Upper lobe of right lung (tissue), 1 donor: ENCODE measurements at places on chromosomes 12 and 14. TPM values are rescaled to one million over a fixed set of nuclear protein-coding genes. Genes with fewer than 3 reads are reported as not detected.

ATP5F1B gene
- total RNA-seq: 338 TPM

CLEC12A gene
- total RNA-seq: 43.4 TPM

KRT83 gene
- not detected for total RNA-seq

LRFN5 gene
- total RNA-seq: 1.0 TPM

ENDOU gene
- total RNA-seq: 0.32 TPM

AKAP3 gene
- total RNA-seq: 1.9 TPM

HHIPL1 gene
- 1.6 TPM for total RNA-seq

KRT77 gene
- not detected for total RNA-seq

GRCh38 chr14:65282896-65283253 is 129.7 kb upstream of the FUT8 start:
- H3K27me3 ChIP-seq: no peaks in the 10 kb centered on the region
- H3K4me1 ChIP-seq: peaks cover 19% of the 10 kb centered on the region
- DNase-seq: no peak
- no peak overlapping the region for H3K4me3 ChIP-seq
- H3K36me3 ChIP-seq: no peaks in the 10 kb centered on the region

DNA sequence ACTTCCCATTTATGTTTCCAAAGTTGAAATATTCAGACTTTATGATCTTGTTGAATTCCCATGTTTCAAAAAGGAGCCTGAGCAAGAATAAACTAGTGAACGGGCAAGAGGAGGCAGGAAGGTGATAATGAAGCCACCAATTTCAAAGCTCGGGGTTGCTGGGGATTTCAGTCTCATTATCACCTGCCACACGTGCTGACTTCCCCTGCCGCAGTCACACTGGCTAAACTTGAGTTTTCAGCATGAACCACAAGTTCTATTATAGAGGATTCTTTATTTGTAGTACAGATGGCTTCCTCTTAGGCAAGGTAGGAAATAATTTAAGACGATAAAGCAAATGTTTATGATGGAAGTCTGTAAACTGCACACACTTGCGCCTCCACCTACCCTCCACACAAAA is 18.1 kb upstream of the DIABLO start:
- DNase-seq: no peak
- no peak overlapping the region for H3K4me3 ChIP-seq
- H3K36me3 ChIP-seq: peaks cover 62% of the 10 kb centered on the region
- H3K4me1 ChIP-seq: no peaks in the 10 kb centered on the region
- H3K27ac ChIP-seq: no peak overlapping the region

DNA sequence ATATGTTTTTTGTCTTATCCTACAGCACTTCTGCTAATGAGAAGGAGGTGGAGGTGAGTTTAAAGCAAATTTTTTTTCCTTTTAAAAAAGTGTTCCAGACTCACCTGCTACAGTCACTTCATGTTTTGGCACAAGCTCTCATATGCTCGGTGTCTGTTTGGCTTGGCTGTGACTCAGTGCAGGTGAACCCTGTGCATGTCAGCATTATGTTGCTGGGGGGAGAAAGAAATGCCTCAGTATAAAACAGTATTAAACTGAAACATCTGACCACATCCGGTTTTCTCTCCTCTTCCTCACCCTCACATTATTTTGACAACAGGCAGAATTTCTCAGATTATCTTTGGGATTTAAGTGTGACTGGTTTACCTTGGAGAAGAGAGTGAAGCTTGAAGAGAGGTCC is 105.2 kb downstream of the DNAI7 start:
- DNase-seq: no peak
- no peak overlapping the region for H3K27ac ChIP-seq
- no peaks in the 10 kb centered on the region for H3K36me3 ChIP-seq
- H3K27me3 ChIP-seq: no peaks in the 10 kb centered on the region
- H3K4me3 ChIP-seq: no peak overlapping the region
- H3K4me1 ChIP-seq: no peaks in the 10 kb centered on the region

GRCh38 chr14:72844524-72844923 is 49.4 kb downstream of the DPF3 start:
- no peak overlapping the region for H3K27ac ChIP-seq
- no peaks in the 10 kb centered on the region for H3K36me3 ChIP-seq
- H3K4me3 ChIP-seq: no peak overlapping the region
- DNase-seq: no peak
- H3K27me3 ChIP-seq: no peaks in the 10 kb centered on the region
- no peaks in the 10 kb centered on the region for H3K4me1 ChIP-seq

DNA sequence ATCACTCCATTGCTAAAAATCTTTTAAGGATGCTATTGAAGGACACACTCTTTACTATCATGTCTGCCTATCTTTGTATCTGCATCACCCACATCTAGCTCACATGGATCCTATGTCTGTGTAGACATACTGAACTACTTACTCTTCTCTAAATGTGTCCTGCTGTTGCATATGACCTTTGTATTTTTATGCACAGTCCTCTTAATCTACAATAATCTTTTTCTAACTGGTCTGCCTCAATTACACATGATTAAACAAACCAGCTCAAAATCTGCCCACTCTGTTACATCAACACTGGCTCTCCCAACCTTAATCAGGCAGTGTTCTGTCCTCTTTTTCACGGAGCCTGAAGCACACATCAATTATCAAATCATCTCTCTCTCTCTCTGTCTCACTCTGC is 316.3 kb upstream of the MGAT4C start:
- no peak overlapping the region for H3K4me3 ChIP-seq
- no peaks in the 10 kb centered on the region for H3K27me3 ChIP-seq
- H3K36me3 ChIP-seq: no peaks in the 10 kb centered on the region
- no peak for DNase-seq

DNA sequence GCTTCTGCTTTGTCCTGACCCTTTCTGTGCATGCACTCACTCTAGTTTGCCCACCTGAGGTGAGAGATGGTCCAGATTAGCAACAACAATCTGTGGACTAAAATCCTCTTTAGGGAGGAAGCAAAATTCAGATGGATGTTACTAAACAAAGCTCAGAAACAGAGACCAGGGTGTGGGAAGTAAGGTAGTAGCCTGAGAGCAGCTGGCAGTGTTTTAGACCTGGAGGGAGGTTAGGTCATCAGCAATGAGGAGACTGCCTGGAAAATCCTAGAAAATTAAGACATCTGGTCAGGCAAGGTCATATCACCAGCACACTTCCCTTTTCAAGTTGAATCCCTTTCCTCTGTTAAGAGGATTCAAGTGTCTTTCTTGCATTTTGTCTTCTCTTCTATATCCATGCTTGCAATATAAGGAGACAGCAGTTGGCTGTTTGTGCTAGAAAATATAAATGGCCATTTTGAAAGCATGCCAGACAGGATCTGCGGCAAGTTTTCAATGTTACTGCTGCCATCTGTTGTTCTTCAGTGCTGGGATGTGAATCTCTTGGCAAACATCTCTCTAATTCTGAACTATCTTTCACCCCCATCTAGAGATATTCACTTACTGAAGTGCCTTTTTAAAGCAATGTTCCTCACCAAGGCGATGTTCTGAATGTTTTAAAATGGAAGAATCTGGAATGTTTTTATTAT is 266.4 kb downstream of the NAV3 start:
- H3K27me3 ChIP-seq: no peaks in the 10 kb centered on the region
- H3K4me3 ChIP-seq: no peak overlapping the region
- no peaks in the 10 kb centered on the region for H3K4me1 ChIP-seq

- no peaks in the 10 kb centered on the region for H3K27me3 ChIP-seq
- H3K36me3 ChIP-seq: no peaks in the 10 kb centered on the region
- H3K4me1 ChIP-seq: no peaks in the 10 kb centered on the region
- no peak overlapping the region for H3K27ac ChIP-seq
- no peak for DNase-seq
Measured at GRCh38 chr12:63124778-63125177, 26.2 kb downstream of the AVPR1A start.

GRCh38 chr14:56273155-56273554 is 154.9 kb downstream of the PELI2 start:
- no peak overlapping the region for H3K4me3 ChIP-seq
- no peaks in the 10 kb centered on the region for H3K4me1 ChIP-seq
- no peaks in the 10 kb centered on the region for H3K36me3 ChIP-seq
- no peak for DNase-seq

GRCh38 chr12:105322070-105322469 is 8.4 kb upstream of the C12orf75 start:
- no peaks in the 10 kb centered on the region for H3K36me3 ChIP-seq
- no peaks in the 10 kb centered on the region for H3K27me3 ChIP-seq
- no peaks in the 10 kb centered on the region for H3K4me1 ChIP-seq
- no peak overlapping the region for H3K4me3 ChIP-seq

DNA sequence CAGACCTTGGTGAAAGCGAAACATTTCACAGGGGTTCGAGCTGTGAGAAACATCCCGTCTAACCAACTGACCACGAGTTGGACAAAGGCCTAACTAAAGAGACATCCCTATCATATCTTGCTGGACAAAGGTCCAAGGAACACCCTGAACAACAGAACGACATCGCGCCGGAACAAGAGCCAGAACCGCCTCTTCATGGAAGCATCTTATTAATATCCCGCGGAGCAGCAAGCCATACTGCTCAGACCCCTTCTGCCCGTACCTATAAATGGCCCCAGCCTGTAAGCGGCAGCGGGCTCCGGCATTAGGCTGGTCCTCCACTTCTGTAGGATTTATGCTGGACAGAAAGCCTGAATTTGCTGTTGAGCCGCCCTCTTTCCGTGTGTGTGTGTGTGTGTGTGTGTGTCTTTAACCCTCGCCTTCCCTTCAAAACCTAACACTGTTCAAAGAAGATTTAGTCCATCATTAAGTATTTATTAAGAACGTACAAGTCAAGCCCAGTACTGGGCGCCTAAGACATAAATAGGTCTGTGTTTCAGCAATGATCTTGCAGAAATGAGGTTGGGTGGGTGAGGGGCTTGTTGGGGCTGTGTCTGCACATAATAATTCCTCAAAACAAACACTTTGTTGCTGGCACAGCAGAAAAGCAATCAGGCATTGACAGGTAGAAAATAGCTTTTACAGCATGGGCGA is 1.9 kb downstream of the SLC6A15 start:
- no peaks in the 10 kb centered on the region for H3K4me1 ChIP-seq
- peak overlapping the region; percentile 37 for H3K4me3 ChIP-seq
- DNase-seq: peak; percentile 62
- H3K27ac ChIP-seq: no peak overlapping the region
- no peaks in the 10 kb centered on the region for H3K36me3 ChIP-seq
- peaks cover 39% of the 10 kb centered on the region for H3K27me3 ChIP-seq

- H3K27ac ChIP-seq: no peak overlapping the region
- H3K36me3 ChIP-seq: peaks cover 14% of the 10 kb centered on the region
- H3K4me3 ChIP-seq: no peak overlapping the region
- H3K4me1 ChIP-seq: peaks cover 9% of the 10 kb centered on the region
- H3K27me3 ChIP-seq: no peaks in the 10 kb centered on the region
Measured at GRCh38 chr12:50639721-50640120, 124.2 kb upstream of the ATF1 start.

DNA sequence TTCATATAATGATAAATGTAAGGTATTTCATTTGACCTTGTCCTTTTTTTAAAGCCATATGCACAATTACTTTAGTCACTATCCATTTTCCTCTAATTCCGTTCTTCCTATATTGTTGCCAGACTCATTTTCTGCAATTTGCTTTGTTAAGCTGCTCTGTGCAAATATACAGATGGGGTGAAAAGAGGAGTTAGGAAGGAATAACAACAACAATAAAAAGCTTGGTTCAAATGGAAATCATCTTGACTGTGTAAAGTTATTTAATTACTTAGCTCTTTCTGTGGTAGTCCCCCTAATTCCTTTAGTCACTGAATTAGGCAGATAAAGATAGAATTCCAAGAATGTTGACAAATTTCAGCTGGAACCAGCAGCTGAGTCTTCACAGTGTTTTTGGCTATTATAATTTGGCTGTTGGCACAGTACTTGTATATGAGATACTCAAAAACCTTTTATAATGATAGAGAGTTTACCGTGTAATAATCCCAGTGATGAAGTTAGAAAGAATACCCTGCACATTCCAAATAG is 838.0 kb downstream of the RPS29 start:
- no peak for DNase-seq
- no peaks in the 10 kb centered on the region for H3K4me1 ChIP-seq
- no peak overlapping the region for H3K27ac ChIP-seq

- H3K27me3 ChIP-seq: no peaks in the 10 kb centered on the region
- H3K27ac ChIP-seq: peak overlapping the region; percentile 86
- peak overlapping the region; percentile 82 for H3K4me3 ChIP-seq
- H3K36me3 ChIP-seq: peaks cover 6% of the 10 kb centered on the region
- no peak for DNase-seq
- H3K4me1 ChIP-seq: peaks cover 34% of the 10 kb centered on the region
Measured at GRCh38 chr12:7017870-7018349, 366 bp downstream of the LPCAT3 start.

DNA sequence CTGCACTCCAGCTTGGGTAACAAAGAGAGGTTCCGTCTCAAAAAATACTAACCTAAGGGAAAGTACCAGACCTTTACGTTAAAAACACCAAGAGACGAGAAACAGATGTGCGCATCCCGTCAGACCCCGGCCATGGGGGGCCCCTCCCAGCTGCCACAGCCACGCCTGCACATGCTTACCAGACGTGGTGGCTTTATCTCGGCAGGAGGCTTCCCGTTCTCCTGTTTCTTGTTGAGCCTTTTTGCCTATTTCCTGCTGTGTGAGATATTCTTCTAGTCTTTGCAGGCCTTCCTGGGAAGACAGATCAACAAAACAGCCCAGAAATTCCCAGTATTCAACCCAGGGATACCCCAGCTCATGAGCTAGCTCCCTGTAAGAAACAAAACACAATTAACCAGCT is 23.6 kb downstream of the PGAM5 start:
- no peaks in the 10 kb centered on the region for H3K27me3 ChIP-seq
- DNase-seq: no peak
- H3K4me3 ChIP-seq: no peak overlapping the region
- no peaks in the 10 kb centered on the region for H3K4me1 ChIP-seq
- H3K27ac ChIP-seq: no peak overlapping the region

GRCh38 chr14:105072892-105073719 is 7.9 kb upstream of the GPR132 start:
- no peak overlapping the region for H3K27ac ChIP-seq
- H3K27me3 ChIP-seq: no peaks in the 10 kb centered on the region
- no peak for DNase-seq
- H3K36me3 ChIP-seq: no peaks in the 10 kb centered on the region

DNA sequence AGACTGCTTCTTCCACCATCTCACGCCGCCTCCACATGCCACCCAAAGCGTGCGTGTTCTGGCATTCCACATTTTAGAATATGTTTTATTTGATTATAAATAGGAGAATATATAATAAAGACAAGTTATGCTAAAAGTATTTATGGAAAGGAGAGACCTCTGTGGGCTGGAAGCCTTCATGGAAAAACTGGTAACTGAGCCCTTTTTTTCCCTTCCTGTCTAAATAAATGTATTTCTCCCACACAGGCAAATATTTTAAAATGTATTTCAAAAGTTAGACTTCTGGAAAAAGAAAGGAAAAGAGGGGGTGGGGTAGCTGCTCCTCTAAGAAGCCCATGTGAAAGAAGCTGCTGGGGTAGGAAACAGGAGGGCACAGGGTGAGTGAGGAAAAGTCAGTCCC is 16.1 kb upstream of the NR4A1 start:
- no peaks in the 10 kb centered on the region for H3K36me3 ChIP-seq
